Neural crest cell (in vitro differentiated cells): ENCODE measurements at places on chromosomes 13 and 19. TPM values are rescaled to one million over a fixed set of nuclear protein-coding genes. Genes with fewer than 3 reads are reported as not detected.

Gene AMER2
- total RNA-seq = 3.9 and 4.1 TPM in 2 replicates

GRCh38 chr13:42803563-42804204 is 22.3 kb downstream of the FAM216B start:
- no peak for DNase-seq

- DNase-seq = no peak
Measured at GRCh38 chr19:57057036-57057686, 62.6 kb upstream of the USP29 start.

DNA sequence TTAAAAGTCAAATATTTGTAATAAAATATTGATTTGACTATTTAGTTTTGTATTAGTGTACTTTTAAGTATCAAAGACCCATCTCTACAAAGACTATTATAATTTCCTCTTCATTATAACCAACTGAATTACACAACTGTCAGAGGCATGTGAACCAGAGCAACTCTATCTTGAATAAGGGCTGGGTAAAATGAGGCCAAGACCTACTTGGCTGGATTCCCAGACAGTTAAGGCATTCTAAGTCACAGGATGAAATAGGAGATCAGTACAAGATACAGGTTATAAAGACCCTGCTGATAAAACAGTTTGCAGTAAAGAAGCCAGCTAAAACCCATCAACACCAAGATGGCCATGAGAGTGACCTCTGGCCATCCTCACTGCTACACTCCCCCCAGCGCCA is 36.2 kb upstream of the ATP12A start:
- no peak for DNase-seq
